Hypothalamus (tissue), 51 donors: ENCODE measurements at places on chromosomes 5 and 9.

GRCh38 chr9:136235171-136235570 lies 10.4 kb downstream of the QSOX2 start:
- no peak for DNase-seq

GRCh38 chr5:61167382-61167781 lies 5.1 kb upstream of the SMIM15 start:
- no peak for DNase-seq

- DNase-seq: no peak
Measured at GRCh38 chr9:77514886-77515711, 133.0 kb downstream of the GNA14 start.

- no peak for DNase-seq
Measured at GRCh38 chr9:76112151-76112550, 221.7 kb downstream of the PCSK5 start.

DNA sequence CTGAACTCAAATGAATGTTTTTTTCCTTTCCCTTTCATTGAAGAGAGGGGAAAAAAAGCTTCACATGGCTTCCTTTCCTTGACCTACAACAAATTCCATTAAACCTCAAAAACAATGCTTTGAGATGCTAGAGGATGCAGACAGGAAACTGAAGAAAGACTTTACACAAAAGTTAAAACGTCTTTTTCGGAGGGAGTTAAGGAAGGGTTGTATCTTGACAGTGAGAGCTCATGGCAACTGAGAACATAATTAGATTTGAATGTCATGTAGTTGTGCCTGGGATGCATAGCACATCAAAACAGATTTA lies 66.4 kb downstream of the EBF1 start:
- no peak for DNase-seq

GRCh38 chr5:61599370-61600122 lies 267.5 kb downstream of the ZSWIM6 start:
- DNase-seq: no peak

- no peak for DNase-seq
Measured at GRCh38 chr5:81450940-81451339, 57.0 kb upstream of the ACOT12 start.

DNA sequence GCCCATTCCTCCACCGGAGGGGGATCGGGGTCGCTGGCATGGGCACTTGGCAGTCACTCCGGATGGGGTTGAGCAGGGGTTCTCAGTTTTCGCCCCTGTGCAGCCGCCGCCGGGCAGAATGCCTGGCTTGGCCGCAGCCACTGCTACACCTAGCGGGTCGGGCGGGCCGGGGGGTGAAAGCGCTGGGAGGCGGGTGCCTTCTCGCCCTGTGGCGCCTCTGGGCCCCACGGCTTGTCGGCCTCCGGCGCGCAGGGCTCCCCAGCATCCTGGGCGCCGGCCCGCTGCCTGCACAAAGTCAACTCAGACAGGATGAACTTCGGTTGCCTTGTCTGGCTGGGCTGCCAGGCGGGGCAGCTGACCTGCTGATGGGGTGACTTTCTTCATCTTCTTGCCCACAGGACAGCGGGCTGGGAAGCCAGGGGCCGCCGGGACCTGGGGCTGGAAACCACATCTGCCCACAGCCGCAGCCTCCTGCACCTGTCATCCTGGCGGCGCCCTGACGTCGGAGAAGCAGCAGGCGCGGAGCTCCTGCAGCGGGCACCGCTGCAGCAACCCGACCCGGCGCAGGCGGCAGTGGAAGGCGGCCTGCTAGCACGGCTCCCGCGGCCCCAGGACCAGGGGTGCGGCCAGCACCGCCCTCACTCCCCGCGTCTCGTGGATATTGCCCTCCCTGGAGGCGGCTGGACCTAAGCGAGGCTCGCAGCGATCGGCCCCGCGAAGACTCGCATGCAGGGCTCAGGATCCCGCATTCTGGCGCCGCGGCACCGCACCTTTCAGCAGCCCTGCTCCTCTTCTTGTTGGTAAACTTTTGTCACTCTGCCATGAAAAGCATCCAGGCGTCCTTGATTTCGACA lies 1.3 kb upstream of the ANKRD18A start:
- no peak for DNase-seq

DNA sequence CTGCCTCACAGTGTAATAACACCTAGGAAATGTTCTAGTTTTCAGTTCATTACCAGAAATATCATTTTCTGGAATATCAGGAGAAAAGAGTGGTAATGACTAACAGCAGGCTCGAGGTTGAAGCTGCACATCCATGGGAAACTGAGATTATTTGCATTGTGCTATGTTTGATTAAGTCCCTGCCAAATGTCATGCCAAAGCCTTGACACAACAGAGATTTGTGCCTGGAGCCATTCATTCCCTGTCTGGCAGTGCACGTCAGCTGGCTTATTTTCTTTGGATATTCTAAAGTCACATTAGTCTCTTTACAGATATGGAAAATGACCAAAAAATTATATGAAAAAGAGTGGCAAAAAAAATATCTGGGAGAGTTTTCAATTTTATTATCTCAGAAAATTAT lies 848.0 kb downstream of the PTPRD start:
- no peak for DNase-seq

DNA sequence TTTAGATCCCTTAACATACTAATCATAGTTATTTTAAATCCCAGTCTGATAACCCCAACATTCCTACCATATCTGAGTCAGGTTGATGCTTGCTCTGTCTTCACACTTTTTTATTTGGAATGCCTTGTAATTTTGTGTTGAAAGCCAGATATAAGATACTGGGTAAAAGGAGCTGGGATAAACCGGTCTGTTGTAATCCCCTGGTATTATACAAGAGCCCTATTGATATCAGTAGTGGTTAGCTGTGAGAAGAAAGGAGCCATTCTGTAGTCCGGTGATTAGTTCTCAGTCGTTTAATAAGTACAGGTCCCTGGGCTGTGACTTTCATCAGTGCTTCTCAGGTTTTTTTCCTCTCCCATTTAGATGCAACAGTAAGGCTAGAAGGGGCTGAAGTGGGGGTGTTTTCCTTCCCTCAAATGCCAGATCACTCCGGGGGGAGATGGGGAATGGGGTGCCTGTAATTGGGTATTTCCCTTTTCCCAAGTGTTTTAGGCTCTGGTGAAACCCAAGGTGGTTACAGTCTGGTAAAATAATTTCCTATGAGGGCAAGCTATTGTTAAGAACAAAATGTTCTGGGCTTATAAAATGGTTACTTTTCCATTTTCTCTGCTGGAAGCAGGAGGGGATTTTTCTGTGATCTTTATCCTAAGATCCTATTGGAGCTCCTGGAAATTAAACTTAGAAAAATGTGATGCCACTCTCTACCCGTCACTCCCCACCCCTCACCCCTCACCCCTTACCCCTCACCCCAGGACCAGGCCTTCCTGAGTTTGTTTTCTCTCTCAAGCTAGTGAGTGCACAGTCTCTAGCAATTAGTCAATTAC lies 72.7 kb downstream of the KCNN2 start:
- no peak for DNase-seq

DNA sequence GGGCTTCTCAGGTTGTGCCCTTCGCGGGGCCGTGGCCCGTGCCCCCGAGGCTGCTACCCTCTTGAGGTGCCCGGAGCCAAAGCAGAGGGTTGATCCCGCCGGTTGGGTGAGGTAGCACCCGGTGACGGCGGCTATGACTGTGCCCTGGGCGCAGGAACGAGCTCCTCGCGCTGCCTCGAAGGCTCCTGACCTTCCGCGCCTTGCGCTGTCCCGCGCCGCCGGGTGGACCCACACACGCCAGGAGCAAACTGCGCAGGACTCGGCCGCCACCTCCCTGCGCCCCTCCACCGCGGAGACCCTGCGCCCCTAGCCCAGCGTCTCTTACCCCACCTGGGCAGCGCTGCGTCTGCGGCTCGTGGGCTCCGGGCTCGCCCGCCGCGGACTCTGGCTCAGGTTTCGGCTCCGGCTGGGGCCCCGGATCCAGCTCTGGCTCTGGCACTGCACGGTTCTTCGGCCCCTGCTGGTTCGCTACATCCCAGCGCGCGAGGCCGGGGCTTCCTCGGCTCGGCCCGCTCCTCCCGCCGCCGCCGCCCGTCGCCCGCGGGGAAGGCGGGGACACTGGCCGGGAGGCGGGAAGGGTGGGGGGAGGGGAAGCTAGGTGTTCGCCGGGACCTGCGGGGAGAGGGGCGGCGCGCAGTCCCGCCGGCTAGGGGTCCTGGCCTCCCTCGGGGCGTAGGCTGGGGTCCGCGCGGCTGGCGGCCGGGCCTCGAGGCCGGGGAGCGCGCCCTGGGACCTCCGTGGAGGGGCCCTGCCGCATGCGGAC lies 5.4 kb upstream of the PITX1 start:
- no peak for DNase-seq

DNA sequence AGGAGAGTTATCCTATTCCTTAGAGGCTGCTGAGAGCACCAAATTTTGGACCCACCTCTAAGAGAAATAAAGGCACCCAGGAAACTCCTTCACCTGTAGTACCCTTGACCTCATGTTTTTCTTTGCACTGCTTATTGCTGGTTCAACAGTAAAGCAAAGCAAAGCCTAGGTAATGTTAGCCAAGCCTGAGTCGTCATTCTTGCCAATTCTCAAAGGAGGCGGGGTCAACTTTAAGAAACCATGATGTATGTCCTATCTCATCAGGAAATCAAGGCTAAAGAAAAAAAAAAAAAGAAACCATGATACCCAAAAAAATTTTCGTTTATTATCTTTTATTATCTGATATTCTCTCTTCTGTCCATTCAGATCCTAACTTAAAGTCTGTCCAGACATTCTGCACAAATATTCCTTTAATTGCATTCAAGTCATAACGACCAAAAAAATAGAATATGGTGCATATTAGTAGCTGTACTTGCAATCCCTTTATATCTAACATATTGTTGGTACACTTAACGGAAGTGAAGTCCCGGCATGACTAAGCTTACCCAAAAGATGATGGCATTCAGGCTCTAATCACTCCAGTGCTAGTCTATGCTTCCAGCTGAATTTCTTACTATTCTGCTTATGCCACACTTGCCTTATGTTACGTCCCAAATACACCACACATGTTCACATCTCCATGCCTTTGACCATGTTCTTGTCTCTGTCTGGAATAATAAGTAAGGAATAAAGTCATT lies 1.8 kb downstream of the AUH start:
- DNase-seq: no peak

DNA sequence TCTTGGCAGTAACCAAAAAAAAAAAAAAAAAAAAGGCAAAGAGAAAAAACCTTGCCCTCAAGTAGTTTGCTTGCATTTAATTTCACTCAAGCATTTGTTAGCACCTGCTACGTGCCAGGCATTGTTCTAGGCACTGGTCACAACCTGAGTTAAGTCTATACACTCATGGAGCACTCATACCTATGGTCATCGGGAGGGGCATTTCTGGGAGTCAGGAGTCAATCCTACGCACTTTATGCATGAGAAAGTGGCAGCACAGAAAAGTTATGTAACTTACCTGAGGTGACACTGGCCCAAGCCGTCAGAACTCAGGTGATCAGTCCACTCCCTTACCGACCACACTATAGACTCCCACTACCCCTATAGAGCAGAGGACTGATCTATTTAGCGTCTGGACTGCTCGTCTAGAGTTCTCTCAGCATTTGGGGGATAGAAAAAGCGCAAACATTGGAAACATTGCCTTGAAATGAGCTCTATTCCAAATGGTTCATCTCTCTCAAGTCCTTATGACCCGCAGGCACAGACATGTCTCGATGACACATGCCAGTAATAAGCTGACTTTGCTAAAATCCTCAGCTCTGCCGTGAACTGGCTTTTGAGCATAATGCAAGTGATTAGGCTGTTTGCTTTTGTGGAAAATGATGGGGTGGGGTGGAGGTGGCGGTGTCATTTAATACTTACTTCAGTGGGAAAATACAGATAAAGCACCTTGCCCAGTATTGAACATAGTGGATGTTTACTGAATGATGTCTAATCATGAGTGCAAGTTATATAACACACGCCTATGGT lies 160.2 kb downstream of the ARHGEF28 start:
- no peak for DNase-seq

DNA sequence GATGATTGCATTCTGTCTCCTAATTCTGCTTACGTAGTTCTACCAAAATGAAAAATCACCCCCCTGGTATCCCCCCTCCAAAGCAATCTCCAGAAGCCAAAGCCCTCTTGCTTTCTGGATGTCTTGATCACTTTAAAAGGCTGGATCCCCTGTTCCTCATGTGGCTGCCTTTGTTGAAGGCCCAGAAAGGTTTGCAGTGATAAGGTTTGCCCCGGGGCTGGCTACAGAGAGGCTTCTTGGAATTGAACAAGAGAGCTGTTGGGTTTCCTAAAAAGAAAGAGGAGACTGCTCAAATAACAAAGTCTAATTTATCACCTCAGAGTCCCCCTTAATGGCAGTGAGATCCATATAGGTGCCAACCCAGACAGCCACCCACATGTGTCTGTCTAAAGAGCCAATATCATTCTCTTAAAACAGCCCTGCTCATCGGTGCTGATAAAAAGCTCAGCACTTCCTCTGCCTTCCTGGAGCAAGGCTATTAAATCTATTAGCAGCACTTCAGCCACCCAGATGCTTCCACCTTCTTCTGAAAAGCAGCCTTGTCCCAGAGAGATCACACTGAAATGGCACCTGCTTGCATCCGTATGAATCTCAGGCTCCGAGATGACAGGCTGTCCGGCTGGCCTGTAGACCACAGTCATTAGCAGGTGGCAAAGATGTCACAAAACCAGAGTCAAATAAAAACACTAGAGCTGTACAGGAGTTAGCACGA lies 70.9 kb downstream of the TEX10 start:
- DNase-seq: no peak

DNA sequence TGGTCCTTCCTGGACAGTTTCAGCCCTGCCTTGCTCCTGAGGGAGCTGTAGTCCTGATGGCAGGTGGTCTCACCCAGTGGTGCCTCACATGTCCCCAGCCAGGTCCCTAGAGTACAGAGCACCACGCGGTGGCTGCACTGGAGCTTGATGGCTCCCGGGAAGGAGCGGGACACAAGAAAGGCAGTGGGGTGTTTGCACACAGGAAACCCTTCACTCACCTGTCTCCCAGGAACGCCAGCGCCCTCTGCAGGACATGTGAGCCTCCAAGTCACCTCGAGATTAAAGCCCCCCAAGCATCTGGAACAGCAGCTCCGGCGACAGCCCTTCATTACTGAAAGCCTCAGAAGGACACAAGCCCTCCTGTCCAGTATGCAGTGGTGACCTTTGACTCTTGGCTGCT lies 19.9 kb upstream of the TMEM250 start:
- DNase-seq: no peak

DNA sequence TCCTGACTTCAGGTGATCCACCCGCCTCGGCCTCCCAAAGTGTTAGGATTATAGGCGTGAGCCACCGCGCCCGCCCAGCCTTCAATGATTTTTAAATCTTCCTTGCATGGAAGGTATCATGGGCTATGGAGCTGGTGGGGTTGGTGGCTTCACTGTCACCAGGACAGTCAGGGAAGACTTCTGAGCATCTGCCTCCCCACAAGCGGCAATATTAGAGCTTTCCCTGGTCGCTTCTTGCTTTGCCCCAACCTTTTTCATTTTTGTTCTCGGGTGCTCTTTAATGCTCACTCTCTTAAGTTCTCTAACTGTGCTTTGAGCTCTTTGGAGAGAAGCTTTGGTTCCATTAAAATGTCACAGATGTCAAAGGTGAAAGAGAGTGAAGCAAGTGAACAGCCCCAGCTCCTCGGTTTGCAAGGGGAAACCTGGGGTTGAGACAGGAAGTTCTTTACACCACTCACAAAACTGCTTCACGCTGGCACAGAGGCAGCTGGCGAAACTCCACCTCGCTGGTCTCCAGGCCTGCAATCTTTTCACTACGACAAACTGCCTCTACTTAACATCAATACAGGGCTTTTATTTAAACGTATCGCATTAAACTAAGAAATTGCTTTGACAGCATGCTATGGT lies 142.5 kb upstream of the RETREG1 start:
- no peak for DNase-seq
